ENCODE measurements at places on chromosomes 6 and 20. TPM values are rescaled to one million over a fixed set of nuclear protein-coding genes. Genes with fewer than 3 reads are reported as not detected.

GRCh38 chr6:169176361-169176991 is 77.2 kb downstream of the THBS2 start:
- DNase-seq, result no peak

DNA sequence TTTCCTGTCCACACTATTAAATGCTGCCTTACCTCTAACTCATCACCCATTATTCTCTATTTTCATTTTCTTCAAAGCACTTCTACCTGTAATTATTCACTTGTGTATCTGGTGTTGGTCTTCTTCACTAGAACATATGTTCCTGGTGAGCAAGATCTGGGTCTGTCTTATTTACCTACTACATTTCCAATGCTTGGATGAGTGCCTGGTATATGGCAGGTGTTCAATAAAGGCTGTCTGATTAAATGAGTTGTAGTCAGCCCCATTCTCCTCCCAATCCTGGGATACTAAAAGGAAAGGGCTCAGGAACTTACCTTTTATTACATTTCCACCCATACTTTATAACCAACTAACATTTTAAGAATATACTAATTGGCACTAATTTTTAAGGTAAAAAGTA is 61.0 kb downstream of the CEP162 start:
- DNase-seq, result no peak

GRCh38 chr6:108995296-108995695 is 99.3 kb downstream of the SESN1 start:
- DNase-seq, result peak; percentile 86

GRCh38 chr20:18190338-18191233 is 52.9 kb downstream of the KAT14 start:
- DNase-seq, result no peak

DNA sequence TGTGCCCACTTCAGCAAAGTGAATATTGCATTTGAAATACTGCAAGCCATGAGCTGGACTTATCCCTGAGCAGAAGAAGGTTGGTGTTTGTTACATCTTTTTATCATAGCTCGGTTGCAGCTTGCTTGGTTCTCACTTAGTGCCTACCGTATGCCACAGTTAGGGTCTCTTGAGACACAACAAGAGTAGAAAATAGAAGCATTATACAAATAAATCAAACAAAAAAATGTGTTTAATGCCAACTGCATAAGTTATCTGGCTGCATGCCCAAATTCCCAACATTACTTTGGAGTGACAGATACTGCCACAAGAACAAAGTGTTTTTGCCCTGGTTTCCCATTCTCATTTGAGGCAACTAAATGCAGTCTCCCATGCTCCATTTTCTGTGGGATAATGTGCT is 53.9 kb upstream of the LAMP5 start:
- peak; percentile 23 for DNase-seq

ENPP5 gene
- 8.0 TPM for total RNA-seq

TRAPPC3L gene
- total RNA-seq, result not detected

HRH3 gene
- total RNA-seq, result not detected

MYO6 gene
- 93.0 TPM for total RNA-seq

AGPAT1 gene
- total RNA-seq, result 61.7 TPM

PRL gene
- not detected for total RNA-seq

GABRR1 gene
- not detected for total RNA-seq

SLC22A2 gene
- total RNA-seq, result not detected

Measured in PC-9 (cell line).